GM12865 (cell line): ENCODE measurements at places on chromosomes 13 and 19.
A peak's percentile ranks its signal among the peaks of the same experiment; 100 is the strongest.

GRCh38 chr13:44573071-44573470 is 3.1 kb downstream of the TSC22D1 start:
- no peak for DNase-seq

DNA sequence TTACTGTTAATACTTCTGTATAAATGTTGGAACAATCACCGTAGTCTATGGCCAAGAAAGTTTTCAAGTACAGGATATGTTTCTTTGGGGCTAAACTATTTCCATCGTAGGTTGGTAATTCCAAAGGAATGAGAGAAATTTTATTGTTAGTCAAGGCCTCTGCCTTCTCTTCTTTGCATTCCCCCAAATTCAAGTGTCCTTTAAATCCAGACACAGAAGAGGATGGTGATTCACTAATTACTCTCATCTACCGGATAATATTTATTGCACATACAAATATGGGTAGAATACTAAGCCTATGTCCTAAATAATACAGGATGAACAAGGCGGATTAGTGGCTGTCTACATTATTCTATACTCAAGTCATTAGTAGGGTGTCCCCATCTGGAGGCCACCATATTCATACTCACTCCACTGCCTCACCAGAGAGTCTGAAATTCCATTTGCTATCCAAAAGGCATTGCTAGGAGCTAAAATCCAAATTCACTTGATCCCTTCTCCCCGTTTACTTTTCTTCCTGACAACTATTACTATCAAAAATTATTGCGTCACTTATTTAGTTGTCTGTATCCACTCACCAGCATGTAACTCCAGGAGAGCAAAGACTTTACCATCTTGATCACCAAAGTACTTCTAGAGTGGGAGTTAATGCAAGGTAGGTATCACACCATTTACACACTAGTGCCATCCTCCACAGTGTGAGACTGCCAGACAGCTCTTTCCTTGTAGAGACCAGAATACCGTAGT is 82.4 kb upstream of the SGCG start:
- no peak for DNase-seq

GRCh38 chr13:62418872-62419271 is 1003.2 kb upstream of the PCDH20 start:
- DNase-seq = no peak

DNA sequence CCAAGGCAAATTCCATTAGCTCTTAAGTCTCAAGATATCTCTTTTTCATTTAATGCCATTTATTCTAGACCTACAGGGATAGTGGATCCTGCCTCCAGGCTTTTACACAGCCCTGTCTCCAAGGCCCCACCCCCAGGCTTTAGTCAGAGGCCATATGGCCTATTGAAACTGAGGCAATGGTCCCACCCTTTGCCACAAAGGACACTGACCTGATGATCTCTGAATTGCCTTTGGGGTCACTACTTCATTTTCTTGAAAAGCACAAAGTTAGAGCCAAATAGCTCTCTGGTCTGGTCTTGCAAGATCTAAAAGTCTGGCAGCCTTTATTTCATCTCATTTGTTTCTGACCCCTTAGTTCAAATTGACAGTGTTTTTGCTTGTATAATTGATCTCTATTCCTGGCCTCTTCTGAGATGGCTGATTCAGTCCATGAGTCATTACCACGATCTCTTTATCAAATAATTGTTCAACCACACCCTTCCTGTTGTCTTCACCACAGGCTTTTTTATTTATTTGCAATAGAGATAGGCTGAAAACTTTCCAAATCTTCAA is 209.8 kb downstream of the FGF14 start:
- DNase-seq = no peak

GRCh38 chr13:36543671-36544070 is 111.4 kb downstream of the CCNA1 start:
- DNase-seq = no peak

GRCh38 chr13:32905063-32905863 is 111.0 kb upstream of the KL start:
- DNase-seq = peak; percentile 55

- no peak for DNase-seq
Measured at GRCh38 chr13:100666124-100666523, 8.5 kb downstream of the TMTC4 start.
